ENCODE measurements at places on chromosomes 2 and 18.

DNA sequence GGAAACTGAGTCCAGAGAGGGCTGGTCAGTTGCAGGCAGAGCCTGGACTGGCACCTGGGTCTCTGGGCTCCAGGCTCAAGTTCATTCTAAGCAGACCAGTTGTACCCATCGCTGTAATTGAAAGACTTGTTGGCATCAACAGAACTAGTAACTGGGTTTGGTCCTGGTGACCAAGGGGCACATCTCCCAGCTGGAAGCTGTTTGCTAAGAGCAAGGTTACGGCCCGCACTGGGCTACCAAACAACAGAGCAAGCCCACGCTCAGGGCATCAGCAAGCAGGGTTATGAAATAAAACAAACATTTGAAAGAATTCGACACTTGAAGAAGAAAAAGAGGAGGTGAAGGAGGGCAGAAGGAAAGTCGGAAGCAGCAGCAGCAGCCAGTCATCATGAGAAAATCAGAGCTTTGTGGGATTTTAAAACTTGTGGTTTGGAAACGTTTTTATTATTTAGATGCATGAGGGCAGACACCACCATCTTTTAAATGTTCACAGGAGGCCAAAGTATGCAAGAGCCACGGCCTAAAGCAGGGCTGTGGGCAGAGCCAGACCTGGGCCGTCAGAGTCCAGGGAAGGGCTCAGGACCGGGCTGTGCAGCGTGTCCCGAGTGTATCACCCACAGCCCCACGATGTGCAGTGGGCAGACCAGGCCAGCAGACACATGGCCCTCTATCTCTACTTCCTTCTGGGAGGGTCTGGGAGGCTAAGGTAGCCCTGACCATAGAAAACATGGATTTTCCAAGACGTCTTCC is 220.3 kb downstream of the BCL2 start:
- peaks cover 43% of the 10 kb centered on the region for H3K27me3 ChIP-seq
- no peak for DNase-seq
- H3K27ac ChIP-seq, result peak overlapping the region; percentile 27
- H3K4me1 ChIP-seq, result peaks cover 55% of the 10 kb centered on the region

GRCh38 chr2:185404578-185404977 is 334.0 kb upstream of the FSIP2 start:
- DNase-seq, result no peak
- H3K27me3 ChIP-seq, result no peaks in the 10 kb centered on the region
- H3K36me3 ChIP-seq, result no peaks in the 10 kb centered on the region
- H3K4me1 ChIP-seq, result no peaks in the 10 kb centered on the region
- no peak overlapping the region for H3K27ac ChIP-seq
- no peak overlapping the region for H3K4me3 ChIP-seq

- H3K4me3 ChIP-seq, result no peak overlapping the region
- peaks cover 29% of the 10 kb centered on the region for H3K4me1 ChIP-seq
These were observed 2.1 kb downstream of the ANKMY1 start for GRCh38 chr2:240555541-240556250.

GRCh38 chr2:224901121-224901676 is 141.1 kb downstream of the DOCK10 start:
- peaks cover 70% of the 10 kb centered on the region for H3K4me1 ChIP-seq
- H3K27me3 ChIP-seq, result no peaks in the 10 kb centered on the region
- no peak for DNase-seq
- H3K4me3 ChIP-seq, result no peak overlapping the region
- H3K36me3 ChIP-seq, result peaks cover 34% of the 10 kb centered on the region

DNA sequence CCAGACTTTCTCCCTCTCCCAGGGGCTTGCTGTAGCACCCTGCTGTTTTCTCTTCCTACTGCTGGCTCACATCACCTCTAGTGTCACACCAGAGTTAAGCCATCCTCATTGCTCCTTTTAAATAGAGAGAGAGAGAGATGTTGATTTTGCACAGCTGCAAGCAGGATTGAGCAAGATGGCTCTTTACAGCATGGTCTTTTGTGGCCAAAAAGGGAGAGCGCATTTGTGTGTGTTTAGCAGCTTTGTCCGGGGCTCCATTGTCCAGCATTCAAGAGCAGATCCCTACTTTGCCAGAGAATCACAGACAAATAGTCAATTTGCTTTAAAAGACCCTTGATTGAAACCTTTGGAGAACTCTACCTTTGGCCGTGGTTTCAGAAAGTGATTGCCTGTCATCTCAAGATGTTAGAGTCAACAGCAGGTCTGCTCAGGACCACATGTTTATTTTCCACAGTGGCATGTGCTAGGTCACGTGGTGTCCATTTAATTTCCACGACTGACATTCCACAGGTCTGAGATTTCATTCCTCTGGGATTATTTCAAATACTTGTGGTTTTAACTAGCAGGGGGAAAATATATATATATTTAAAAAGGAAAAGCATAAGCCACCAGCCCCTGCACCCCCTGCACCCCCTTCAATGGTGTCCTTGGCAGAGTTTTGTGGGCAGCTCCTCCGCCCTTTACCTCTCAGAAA is 359.9 kb upstream of the SLC14A2 start:
- no peak overlapping the region for H3K4me3 ChIP-seq
- no peaks in the 10 kb centered on the region for H3K4me1 ChIP-seq
- no peak for DNase-seq
- peaks cover 3% of the 10 kb centered on the region for H3K27me3 ChIP-seq
- no peaks in the 10 kb centered on the region for H3K36me3 ChIP-seq

- H3K27me3 ChIP-seq, result peaks cover 12% of the 10 kb centered on the region
- peaks cover 10% of the 10 kb centered on the region for H3K36me3 ChIP-seq
- peak overlapping the region; percentile 5 for H3K4me3 ChIP-seq
- peaks cover 88% of the 10 kb centered on the region for H3K4me1 ChIP-seq
- peak overlapping the region; percentile 89 for H3K27ac ChIP-seq
These were observed 132.3 kb downstream of the HDAC4 start for GRCh38 chr2:239268549-239268948.

GRCh38 chr2:102187496-102188150 is 800 bp downstream of the IL1RL2 start:
- peaks cover 17% of the 10 kb centered on the region for H3K4me1 ChIP-seq
- peak overlapping the region; percentile 73 for H3K4me3 ChIP-seq
- H3K27ac ChIP-seq, result peak overlapping the region; percentile 63
- DNase-seq, result no peak
- H3K36me3 ChIP-seq, result no peaks in the 10 kb centered on the region

DNA sequence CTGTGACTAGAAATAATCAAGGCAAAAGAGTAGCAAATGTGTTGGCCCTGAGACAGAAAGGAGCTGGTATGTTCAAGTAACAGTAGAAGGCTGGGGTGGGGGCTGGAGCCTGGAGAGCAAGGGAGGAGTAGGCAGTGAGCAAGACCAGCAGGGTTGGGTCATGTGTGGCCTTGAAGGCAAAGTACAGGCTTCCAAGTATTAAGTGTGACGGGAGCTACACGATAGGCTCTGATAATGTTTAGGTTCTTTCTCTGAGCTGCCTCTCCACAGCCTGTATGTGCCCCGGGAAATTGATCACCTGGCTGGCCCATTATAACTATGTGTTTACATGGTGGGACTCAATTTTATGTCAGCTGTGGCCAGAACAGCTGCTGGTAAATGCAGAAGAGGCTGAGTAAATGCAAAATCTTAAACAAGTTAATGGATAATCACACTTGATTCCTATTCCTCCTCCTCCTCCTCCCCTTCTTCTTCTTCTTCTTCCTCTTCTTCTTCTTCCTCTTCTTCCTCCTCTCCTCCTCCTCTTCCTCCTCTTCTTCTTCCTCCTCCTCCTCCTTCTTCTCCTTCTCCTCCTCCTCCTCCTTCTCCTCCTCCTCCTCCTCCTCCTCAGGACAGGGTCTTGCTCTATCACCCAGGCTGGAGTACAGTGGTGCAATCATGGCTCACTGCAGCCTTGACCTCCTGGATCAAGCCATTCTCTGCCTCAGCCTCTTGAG is 9.3 kb downstream of the IL1F10 start:
- no peak for DNase-seq
- no peak overlapping the region for H3K27ac ChIP-seq
- no peaks in the 10 kb centered on the region for H3K36me3 ChIP-seq
- peaks cover 4% of the 10 kb centered on the region for H3K27me3 ChIP-seq
- no peak overlapping the region for H3K4me3 ChIP-seq

GRCh38 chr18:1488957-1489356 is 584.3 kb downstream of the ADCYAP1 start:
- no peaks in the 10 kb centered on the region for H3K36me3 ChIP-seq
- no peaks in the 10 kb centered on the region for H3K27me3 ChIP-seq
- no peak overlapping the region for H3K4me3 ChIP-seq

DNA sequence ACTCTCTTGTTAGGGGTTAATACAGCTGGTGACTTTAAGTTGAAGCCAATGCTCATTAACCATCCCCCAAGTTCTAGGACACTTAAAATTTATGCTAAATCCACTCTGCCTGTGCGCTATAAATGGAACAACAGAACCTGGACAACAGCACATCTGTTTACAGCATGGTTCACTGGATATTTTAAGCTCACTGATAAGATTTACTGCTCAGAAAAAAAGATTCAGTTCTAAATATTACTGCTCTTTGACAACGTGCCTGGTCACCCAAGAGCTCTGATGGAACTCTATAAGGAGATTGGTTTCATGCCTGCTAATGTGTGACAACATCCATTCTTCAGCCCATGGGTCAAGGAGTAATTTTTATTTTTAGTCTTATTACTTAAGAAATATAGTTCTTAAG is 27.5 kb downstream of the RNF103 start:
- no peak overlapping the region for H3K4me3 ChIP-seq
- H3K27ac ChIP-seq, result no peak overlapping the region
- H3K4me1 ChIP-seq, result no peaks in the 10 kb centered on the region
- DNase-seq, result no peak
- peaks cover 12% of the 10 kb centered on the region for H3K27me3 ChIP-seq

DNA sequence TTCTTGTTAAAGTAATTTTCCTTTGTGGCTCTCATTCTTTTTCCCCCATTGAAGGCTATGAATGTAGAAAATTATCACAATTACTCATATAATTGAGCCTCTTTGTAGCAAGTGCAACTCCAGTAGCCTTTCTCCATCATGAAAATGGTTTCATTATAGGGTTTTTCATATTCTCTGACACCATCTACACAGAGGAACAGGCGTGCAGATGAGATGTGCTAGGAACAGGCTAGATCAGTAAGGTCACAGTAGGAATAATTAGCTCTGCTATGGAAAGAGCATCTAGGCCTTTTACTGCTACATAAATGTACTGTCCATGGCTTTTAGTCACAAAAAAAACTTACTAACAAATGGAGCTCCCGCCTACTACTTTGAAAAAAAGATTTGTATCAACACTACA is 12.6 kb upstream of the DLX1 start:
- DNase-seq, result no peak
- no peak overlapping the region for H3K27ac ChIP-seq
- H3K4me1 ChIP-seq, result no peaks in the 10 kb centered on the region
- no peaks in the 10 kb centered on the region for H3K36me3 ChIP-seq
- no peak overlapping the region for H3K4me3 ChIP-seq

- no peak for DNase-seq
- H3K27me3 ChIP-seq, result no peaks in the 10 kb centered on the region
- H3K27ac ChIP-seq, result no peak overlapping the region
- no peaks in the 10 kb centered on the region for H3K36me3 ChIP-seq
These were observed 186.8 kb upstream of the RND3 start for GRCh38 chr2:150674283-150674682.

- no peaks in the 10 kb centered on the region for H3K36me3 ChIP-seq
- no peak for DNase-seq
- H3K27me3 ChIP-seq, result peaks cover 5% of the 10 kb centered on the region
- no peak overlapping the region for H3K4me3 ChIP-seq
- no peak overlapping the region for H3K27ac ChIP-seq
- no peaks in the 10 kb centered on the region for H3K4me1 ChIP-seq
These were observed 238.6 kb downstream of the ZNF385B start for GRCh38 chr2:179622635-179623300.

DNA sequence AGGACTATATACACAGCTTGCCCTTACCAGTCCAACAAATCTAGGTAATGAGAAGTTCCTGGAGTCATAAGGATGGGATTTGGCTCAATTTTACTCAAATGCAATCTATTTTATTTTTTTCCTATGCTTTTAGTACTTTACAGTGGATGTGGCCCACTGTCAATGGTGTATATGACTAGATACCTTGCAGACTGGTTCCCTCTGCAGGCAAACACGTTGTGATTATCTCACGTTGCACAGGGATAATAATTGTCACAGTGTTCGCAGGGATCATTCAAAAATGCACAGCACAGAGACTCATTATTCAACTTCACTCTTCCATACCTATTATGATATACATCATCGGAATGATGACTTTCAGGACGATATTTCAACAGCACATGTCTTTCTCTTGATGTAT is 359.7 kb downstream of the MBD2 start:
- H3K4me3 ChIP-seq, result no peak overlapping the region
- no peaks in the 10 kb centered on the region for H3K27me3 ChIP-seq
- no peaks in the 10 kb centered on the region for H3K36me3 ChIP-seq
- no peak for DNase-seq

DNA sequence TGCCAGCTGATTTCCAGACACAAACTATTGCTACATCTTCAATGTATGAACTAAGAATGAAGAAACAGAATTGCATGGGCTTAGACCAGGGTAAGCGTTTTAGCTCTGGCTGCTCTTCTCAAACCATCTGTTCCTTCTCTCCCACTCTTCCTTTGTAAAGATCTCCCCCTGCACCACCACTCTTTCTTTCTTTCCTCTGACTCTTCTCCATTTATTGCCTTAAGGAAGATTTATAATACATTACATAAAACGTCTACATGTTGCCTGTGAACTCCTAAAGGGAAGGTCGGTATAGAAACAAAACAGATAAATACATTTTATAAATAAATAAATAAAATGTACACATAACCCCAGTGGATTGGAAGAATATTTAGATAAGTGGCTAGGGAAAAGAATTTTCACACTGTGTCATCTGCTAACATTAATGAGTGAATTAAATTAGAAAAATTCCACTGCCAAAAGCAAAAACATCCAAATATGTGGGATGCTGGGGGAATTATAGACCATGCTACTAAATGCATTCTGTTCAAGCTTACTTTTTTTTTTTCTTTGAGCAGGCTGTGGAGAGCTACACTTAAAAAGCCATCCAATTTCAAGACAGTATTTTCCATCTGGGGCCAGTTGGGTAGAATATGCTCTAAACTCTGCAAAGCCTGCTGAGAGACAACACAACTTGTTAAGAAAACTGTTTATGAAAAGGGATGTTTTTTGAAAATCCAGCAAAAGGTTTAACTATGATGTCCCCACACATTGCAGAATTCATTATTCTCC is 41.5 kb downstream of the NCKAP5 start:
- no peak overlapping the region for H3K27ac ChIP-seq
- DNase-seq, result no peak
- H3K4me1 ChIP-seq, result no peaks in the 10 kb centered on the region
- no peaks in the 10 kb centered on the region for H3K36me3 ChIP-seq
- no peaks in the 10 kb centered on the region for H3K27me3 ChIP-seq
